D341Med (cell line): ENCODE measurements at places on chromosomes 16 and 17.

- no peak for DNase-seq
These were observed 28.7 kb upstream of the TNRC6A start for GRCh38 chr16:24700549-24701392.

DNA sequence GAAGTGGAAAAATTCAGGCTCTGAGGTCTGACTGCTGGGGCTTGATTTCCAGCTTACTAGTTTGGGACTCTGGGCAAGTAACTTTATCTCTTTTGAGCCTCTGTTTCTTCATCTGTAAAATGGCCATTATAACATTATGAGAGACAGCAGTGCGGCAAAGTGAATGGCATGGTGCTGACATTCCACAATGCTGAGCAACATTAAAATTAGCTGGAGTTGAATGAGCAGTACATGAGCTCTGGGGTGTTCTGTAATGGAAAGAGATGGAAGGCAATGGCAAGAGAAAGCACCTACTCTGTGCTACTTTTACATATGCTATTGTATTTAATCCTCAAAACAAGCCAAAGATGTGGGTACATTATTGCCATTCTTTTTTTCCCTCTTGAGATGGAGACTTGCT is 535.7 kb upstream of the CDH11 start:
- no peak for DNase-seq

DNA sequence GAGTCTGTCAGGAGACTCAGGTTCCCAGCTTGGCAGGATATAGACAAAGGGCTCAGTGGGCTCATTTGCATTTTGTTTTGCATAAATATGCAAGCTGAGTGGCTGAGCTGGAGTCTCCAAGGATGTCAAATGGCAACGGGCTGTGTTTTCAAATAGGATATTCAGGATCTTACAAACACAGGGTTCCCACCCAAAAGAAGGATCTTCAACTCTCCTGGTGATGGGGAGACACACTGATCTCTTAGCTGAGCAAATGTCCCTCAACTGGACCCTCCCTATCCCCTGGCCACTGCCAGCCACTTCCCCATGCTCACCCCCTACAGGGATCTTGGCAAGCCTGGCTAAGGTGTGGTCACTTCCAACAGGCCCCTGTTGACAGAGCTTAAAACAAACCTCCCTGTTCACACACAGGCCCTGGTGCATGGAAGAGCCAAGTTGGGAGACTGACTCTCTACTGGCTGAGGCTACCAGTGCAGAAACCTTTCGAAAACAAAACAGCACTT is 61.6 kb downstream of the SOX9 start:
- no peak for DNase-seq

DNA sequence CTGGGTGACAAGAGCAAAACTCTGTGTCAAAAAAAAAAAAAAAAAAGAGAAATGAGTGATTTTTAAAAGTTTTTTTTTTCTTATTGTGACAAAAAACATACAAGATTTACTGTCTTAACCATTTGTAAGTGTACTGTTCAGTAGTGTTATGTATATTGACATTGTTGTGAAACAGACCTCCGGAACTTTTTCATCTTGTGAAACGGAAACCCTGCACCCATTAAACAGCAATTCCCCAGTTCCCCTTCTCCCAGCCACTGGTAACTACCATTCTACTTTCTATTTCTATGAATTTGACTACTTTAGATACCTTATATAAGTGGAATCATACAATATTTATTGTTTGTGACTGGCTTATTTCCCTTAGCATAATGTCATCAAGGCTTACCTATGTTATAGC is 18.7 kb downstream of the DUS2 start:
- no peak for DNase-seq

DNA sequence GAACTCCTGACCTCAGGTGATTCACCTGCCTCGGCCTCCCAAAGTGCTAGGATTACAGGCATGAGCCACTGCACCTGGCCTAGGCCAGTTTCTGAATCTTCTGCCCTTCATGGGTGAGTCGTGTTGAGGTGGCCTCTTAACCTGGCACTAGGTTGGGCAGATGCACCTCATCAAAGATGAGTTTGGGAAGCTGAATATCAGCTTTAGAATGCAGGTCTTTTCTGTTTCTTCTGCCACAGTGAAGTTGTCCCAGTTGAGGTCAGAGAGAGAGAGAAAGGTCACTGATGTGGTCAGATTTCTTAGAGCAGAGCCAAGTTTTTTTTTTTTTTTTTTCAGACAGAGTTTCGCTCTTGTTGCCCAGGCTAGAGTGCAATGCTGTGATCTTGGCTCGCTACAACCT is 111.3 kb upstream of the WSCD1 start:
- DNase-seq = no peak

- no peak for DNase-seq
These were observed 69.4 kb upstream of the LHX1 start for GRCh38 chr17:36867716-36868341.

- no peak for DNase-seq
These were observed 16.6 kb downstream of the COG1 start for GRCh38 chr17:73209436-73209835.

- DNase-seq = no peak
These were observed 59.7 kb upstream of the TNRC6C start for GRCh38 chr17:77898521-77899434.

DNA sequence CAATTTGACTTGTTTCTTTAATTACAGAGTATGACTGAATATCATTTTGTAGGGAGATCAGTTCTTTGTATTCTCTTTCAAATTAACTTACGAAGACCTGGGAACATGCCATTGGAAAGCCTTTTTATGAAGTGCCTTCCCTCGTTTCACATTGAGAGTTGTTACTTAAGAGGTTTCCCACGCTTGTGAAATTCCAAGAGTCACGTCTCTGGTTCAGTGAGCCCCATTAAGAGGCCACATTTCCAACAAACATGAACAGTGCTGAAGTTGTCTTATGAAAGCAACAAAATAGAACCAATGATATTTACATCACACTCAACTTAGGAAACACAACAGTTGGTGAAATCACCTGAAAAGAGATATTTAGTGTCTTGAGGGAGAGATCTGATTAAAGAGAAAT is 334.1 kb downstream of the TOX3 start:
- no peak for DNase-seq

GRCh38 chr17:77770331-77771105 is 188.0 kb upstream of the TNRC6C start:
- DNase-seq = no peak

- no peak for DNase-seq
These were observed 270.6 kb downstream of the FTO start for GRCh38 chr16:53974484-53975080.

DNA sequence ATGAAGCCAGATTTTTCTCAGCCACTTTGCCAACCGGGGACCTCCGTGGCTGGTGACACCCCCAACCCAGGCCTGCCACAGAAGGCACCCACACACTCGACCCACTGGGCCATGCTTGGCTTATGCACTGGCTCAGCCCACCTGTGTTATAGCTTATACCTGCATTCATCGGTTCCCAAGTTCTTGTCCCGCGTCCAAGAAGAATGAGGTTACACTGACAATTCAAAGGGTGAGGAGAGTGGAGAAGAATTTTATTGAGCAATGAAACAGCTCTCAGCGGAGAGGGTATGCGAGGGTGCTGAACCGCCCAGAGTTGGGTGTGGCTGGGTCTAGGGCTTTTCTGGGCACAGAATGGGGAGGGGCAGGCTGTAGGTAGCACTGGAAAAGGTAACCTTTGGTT is 22.2 kb upstream of the CDH15 start:
- no peak for DNase-seq

DNA sequence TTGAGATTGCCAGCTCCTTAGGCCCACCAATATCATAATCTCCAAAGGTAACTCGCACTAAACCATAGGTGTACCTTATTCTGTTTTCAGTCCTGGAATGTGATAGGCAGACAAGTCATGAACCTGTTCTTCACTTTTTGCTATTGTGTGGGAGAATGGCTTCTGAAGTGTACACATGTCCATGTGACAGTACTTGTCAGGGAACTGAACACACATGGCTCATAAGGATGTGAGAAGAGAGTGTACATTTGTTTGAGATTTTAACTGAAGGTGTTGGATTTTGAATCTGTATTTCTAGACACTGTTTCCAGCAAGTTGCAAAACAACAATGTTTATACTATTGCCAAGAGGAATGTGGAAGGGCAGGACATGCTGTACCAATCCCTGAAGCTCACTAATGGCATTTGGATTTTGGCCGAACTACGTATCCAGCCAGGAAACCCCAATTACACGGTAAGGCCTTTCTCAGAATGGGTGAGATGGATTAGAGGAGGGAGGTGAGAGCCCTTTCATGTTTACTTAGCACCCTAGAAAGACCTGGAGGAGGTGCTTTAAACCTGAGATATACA is 14.5 kb upstream of the RASL10B start:
- no peak for DNase-seq

GRCh38 chr16:23035240-23035639 is 114.0 kb downstream of the USP31 start:
- DNase-seq = no peak

- no peak for DNase-seq
These were observed 11.2 kb upstream of the HNF1B start for GRCh38 chr17:37756051-37756450.

GRCh38 chr17:79438546-79439334 is 172.1 kb downstream of the RBFOX3 start:
- DNase-seq = no peak

DNA sequence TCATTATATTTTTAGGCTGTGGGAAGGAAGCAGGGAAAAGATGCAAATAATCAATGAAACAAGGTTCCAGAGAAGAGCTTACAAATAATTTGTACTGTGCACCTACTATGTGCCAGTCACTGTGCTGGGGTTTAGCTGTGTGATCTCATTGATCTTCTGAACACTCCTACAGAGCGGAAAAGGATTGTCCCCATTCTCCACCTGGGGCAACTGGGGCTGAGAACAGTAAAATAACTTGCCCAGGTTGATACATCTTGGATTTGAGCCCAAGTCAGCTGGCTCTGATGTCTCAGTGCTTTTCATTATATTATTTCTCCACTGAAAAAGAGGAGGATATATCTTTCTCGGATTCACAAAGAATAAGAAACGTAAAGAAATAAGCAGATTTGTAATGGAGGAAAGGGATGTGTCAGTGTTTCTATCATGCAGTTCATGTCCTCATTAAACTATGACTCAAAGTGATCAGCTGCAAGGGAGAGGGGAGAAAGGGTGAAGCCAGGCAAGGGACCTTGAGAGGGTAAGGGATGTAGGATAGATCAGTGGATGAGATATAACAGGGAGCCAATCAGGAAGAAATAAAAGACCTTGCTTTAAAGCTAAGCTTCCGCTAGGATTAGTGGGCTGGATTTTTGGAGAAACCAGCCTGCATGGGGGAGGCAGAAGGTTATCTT is 143.6 kb upstream of the NOL11 start:
- DNase-seq = no peak

- DNase-seq = no peak
These were observed 355.2 kb downstream of the HAPSTR1 start for GRCh38 chr16:9446471-9447194.

DNA sequence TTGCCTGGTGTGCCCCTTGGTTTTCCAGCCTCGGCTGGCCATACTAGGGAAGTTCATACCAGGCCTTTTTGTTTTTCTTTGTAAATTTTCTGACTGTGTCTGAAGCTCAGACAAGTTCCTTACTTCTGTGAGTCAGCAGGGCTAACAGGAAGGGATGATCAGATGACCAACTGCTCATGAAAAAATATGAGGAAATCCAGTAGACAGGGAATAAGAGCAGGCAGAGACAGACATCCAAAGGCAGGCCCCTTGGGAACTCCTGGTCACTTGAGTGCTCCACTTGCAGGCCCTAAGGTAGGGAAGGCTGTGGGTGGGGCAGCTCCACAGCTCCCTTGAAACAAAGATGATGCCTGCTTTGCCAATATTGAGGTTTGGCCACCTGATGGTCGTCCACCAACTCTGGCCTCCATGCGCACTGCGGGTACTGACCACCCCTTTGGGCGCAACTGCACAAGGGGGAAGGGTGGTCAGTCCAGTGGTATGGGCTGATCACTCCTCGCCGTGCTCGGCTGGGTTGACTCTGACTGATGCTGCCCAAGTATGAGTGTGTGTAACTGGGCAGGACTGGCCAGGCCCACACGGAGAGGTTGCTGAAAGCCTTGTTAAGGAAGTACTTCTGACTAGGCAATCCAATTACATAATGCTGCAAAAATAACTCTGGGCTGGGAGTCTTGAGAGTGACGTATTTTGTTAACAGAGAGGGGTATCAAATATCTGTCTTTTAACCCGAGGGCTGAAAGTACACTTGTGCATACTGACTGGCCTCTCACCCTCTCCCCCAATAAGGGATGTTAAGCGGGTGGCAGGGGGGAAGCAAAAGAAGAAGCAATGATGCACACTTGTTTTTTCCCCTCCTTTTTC is 20.8 kb upstream of the ZFHX3 start:
- no peak for DNase-seq

DNA sequence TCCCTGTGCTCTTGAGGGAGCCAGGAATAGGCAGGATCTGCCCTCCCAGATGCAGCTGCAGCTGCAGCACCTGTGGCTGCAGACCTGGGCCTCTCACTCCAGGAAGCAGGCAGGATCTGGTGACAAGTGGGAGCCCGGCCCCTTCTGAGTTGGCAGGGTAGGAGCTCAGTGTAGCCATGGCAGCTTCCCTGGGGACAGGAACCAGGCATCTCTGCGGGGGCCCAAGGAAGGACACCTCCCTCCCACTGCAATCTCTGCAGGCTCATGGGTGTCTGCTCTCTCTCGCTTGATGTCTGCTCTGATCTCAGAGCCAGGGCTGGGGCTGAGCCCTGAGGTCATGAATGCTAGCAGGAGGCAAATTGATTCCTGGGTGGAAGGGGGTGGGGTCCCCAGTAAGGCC is 592.5 kb upstream of the CA10 start:
- no peak for DNase-seq

DNA sequence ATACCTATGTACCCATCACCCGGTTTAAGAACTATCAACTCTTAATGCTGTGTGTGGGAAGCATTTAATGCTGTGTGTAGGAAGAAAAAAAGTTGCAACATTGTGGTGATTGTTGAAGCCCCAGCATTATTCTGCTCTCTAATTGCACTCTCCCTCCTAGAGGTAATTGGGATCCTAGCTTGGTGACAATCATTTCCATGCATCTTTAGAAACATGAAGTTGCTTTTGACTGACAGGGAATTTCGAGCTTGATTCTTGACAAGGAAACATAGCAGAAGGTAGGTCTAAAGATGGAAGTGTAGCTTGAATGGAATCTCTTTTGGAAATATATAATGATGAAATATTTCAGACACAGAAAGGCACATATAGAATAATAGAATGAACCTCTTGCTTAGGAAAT is 27.3 kb downstream of the HEXIM2 start:
- no peak for DNase-seq

GRCh38 chr17:20184977-20185619 is 175.9 kb downstream of the SPECC1 start:
- DNase-seq = no peak

- no peak for DNase-seq
These were observed 390.4 kb downstream of the SHISA9 start for GRCh38 chr16:13291591-13292333.

- peak; percentile 38 for DNase-seq
These were observed 487 bp downstream of the RANBP10 start for GRCh38 chr16:67805718-67806427.

GRCh38 chr17:71801301-71801700 is 319.5 kb upstream of the SOX9 start:
- DNase-seq = no peak
